Ovary (tissue), 10 donors: ENCODE measurements at places on chromosomes 13 and 19. TPM values are rescaled to one million over a fixed set of nuclear protein-coding genes. Genes with fewer than 3 reads are reported as not detected.

DNA sequence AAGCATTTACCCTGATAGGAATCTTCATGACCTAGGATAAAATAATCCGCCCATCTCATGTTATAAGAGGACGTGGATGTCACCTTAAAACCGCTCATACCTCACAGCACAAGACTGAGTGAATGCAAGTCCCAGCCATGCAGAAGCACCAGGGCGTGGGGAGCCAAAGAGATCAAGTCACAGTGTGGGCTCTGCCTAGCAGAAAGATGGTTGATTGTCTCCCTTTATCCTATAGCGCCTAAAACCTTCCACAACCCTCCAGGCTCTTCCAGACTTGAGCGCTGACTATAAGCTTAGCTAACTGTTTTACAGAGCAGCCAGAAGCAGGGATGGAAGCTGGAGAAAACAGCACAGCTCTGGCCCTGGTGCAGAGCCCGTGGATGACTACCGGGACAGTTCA, 6.8 kb upstream of the ANKRD10 start:
- DNase-seq = no peak

GRCh38 chr19:10467104-10467706, 36.0 kb downstream of the KEAP1 start:
- DNase-seq = no peak

- DNase-seq = no peak
Measured at GRCh38 chr13:41267106-41267505, 3.7 kb upstream of the MTRF1 start.

- DNase-seq = no peak
Measured at GRCh38 chr13:52118595-52118994, 10.3 kb downstream of the NEK5 start.

DNA sequence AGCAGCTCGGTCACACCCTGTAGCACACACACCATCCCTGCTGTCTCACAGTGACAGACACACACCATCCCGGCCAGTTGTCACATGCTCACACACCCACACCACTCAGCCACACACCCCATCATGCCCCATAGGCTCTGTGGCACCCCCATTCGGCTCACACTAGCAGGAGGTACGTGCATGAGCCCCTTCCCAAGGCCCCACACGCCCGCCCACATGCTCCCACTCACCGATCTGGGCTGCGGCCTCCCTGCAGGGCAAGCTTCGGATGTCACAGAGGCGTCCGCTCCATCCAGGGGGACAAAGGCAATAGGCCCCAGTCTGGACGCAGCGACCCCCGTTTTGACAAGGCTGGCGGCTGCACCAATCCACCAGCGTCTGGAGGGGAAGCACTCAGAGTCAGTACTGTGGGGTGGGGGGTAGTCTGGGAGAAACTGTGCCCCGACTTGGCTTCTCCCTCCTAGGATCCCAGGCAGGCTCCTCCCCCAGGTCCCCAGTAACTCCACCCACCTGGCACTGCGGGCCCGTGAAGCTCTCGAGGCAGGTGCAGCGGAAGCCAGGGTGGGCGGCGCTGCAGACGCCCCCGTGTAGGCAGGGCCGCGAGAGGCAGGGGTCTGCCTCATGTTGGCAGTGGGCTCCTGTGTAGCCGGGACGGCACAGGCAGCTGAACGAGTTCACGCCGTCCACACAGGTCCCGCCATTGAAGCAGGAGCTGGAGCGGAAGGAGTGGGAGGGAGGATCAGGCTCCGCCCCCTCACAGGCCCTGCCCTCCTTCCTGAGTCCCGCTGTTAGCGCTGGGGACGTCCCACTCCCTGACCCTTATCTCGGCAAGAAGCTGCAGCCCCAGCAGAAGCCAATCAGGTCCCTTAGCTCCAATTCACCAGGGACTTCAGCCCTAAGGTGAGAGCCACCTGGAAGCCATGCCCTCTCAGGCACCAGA, 20.1 kb downstream of the NOTCH3 start:
- DNase-seq = no peak

GRCh38 chr13:103794526-103794925, 728.3 kb upstream of the SLC10A2 start:
- no peak for DNase-seq

DNA sequence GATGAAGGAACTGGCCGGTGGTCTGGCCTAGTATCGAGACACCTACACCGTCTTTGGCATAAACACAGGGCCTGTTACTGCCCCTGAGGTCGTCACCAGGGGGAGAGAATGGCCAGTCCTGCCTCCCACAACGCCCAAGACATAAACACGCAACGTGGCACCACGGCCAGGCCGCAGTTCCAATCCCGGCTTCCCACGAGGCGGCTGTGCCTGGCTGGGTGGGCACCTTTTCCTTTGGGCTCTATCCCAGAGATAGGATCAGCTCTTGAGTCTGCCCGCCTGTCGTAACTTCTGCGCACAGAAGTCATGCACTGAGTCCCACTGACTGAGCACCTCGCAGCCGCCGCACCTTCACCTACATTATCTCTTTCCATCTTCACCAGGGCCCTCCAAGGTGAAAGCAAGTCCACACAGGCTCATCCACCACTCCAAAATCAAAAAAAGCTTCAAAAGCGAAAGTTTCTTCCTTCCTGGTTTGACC, 1.1 kb downstream of the MIER2 start:
- DNase-seq = no peak

The C19orf67 gene
- 0.08 TPM for polyA plus RNA-seq

The CD22 gene
- 94.2 TPM for polyA plus RNA-seq

The HIF3A gene
- polyA plus RNA-seq = 10.8 TPM
